ENCODE measurements at places on chromosomes 1 and 21.

DNA sequence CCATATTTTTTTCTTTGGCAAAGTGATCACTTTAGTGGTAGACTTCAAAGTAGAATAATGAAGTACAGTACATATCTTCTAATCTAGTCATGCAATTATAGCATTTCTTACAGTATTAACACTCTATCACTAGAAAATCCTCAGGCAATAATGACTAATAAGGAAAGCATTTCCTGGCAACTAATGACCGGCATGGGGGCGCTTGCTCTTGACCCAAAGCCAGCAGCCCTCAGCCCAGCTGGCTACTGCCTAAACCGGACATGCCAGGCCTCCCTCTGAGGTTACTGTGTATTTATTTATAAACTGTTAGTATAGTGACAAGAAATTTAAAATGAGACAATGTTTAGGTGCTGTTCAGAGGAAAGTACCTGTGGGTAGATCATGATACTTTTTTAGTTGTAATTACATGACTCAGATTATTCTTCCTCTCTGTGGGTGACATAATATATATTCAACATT is 633.8 kb downstream of the PTPRC start:
- no peak for DNase-seq

GRCh38 chr1:111878649-111879048 is 110.8 kb downstream of the KCND3 start:
- DNase-seq = no peak

DNA sequence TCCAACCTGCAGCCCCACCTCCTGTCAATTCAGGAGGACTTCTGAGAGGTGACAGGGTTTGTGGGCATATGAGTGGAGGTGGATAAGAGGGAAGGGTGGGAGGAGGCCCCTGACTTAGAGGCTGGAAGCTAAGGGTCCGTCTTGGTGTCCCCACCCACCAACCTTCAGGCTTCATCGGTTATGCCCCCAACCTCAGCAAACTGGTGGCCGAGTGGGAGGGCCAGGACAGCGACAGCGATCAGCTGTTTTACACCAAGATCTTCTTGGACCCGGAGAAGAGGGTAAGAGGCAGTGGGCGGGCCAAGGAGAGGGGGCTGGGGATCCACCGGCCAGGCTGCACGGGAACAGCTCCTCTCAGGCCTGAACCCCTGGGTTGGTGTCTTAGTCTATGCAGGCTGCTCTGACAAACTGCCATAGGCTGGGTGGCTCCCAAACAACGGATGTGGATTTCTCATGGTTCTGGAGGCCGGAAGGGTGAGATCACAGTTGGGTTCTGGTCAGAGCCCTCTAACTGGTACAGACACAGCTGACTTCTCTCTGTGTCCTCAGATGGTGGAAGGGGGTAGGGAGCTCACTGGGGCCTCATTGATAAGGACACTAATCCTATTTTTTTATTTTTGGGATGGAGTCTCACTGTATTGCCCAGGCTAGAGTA is 18.1 kb downstream of the PLOD1 start:
- no peak for DNase-seq

GRCh38 chr1:18322368-18323032 is 158.2 kb upstream of the KLHDC7A start:
- no peak for DNase-seq

DNA sequence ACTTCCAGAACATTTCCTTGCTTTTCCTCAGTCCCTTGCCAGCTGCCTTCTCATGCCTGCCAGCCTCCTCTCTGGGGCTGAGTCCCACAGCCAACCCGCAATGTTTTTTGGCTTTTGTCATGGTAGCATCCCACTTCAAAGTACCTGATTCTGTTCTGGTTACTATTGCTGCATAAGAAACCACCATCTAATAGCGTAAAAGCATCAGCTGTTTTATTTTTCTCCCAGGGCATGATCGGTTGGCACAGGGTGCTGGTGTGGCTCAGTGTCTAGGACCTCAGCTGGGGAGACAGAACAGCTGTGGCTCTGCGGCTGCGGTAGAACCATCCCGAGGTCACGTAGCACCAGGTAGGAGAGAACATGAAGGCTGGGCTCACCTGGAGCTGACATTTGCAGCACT is 8.9 kb upstream of the PRMT2 start:
- no peak for DNase-seq

- no peak for DNase-seq
These were observed 359.2 kb downstream of the RRAGC start for GRCh38 chr1:38500352-38500751.
